ENCODE measurements at places on chromosomes 2 and 18. TPM values are rescaled to one million over a fixed set of nuclear protein-coding genes. Genes with fewer than 3 reads are reported as not detected.

Gene EPAS1
- total RNA-seq: 717 TPM

Gene ST8SIA3
- not detected for total RNA-seq

Gene RTKN
- 11.3 TPM for total RNA-seq

Gene SERPINB4
- not detected for total RNA-seq

Gene ANKRD44
- total RNA-seq: 26.0 TPM

Gene AAK1
- 73.6 TPM for total RNA-seq
